Stimulated activated CD4-positive, alpha-beta T cell treated with anti-CD3 and anti-CD28 coated beads, Interleukin-12 subunit alpha, Interleukin-12 subunit beta, amount 100 ng/mL, for 24 hours (primary cell): ENCODE measurements at places on chromosomes 2 and 18.

GRCh38 chr18:49238433-49239042 is 221.9 kb downstream of the DYM start:
- DNase-seq = no peak

GRCh38 chr2:73385504-73386341 is at the start of gene ALMS1:
TSS of gene ALMS1 (plus strand) at chr2:73385836. CDS start at chr2:73385869, 33 bp downstream.
- peak; percentile 74 for DNase-seq

DNA sequence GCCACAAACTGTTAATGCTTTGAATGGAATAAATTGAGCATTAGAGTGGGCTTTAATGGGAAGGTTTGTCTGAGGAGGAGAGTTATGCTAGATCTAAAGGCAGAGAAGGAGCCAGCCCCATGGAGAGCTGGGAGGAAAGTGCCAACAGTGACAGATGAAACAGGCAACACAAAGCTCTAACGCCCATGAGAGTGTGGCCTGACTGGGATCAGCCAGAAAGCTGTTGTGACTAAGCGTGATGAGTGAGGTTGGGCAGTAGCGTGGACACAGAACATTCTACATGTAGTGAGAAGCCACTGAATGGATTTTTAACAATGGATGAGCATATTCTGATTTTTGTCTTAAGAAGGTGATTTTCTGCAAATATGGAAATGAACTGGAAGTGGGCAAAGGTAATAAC is 185.3 kb upstream of the SIX2 start:
- DNase-seq = no peak

- DNase-seq = no peak
Observed at GRCh38 chr18:71114550-71115210, 825.8 kb downstream of the SOCS6 start.

DNA sequence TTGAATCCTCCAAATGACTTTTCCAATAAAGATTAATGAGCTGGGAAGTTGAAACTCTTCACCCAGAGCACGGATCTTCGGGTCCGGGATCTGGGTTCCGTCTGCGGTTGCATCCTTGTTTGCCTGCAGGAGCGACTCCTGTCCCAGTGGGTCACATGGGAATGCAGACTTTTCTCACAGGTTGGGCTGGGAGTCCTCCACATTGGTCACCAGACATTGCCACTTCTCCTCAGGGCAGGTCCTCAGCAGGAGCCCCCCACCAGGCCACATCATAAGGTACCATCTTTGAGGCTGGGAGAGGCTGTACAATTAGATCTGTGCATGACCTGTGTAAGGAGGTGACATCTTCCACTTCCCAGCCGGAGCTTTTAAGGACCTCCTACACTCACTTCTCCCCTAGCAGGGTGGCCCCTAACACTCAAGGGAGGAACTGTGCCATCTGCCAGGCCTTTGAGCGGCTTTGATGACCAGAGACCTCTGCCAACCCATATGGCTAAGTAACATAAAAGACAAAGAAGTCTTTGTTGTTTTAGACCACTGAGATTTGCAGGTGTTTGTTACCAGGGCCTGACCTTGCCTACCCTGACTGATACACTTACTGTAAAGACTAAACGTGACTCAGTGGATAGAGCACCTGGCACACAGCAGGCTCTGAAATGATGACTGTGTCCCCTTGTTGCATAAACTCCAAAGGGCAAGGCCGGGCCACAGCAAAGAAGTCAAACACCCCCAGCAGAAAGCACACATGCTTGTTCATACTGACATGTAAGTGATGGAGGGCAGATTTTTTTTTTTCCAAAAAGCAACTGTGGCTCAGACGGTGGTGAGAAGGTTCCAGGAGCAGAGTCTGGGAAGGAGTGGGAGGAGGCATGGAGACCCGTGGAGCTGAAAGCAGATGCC is 7.9 kb upstream of the TEX51 start:
- DNase-seq = no peak

DNA sequence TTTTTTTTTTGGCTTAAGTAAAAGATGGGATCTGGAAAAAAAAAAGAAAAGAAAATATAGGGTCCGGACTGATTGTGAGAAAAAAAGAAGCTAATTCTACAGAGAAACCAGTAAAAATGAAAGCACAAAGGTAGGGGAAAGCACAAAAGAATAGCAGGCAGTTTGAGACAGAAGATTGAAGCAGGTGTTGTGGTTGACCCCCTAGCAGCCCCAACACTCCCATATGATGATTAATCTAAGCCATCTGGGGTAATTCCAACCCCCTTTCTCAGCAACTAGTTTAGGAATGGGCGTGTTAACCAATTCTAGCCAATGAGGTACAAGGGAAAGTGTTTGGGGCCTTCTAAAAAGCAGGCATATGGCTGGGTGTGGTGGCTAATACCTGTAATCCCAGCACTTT is 77.0 kb downstream of the MBD2 start:
- peak; percentile 13 for DNase-seq

DNA sequence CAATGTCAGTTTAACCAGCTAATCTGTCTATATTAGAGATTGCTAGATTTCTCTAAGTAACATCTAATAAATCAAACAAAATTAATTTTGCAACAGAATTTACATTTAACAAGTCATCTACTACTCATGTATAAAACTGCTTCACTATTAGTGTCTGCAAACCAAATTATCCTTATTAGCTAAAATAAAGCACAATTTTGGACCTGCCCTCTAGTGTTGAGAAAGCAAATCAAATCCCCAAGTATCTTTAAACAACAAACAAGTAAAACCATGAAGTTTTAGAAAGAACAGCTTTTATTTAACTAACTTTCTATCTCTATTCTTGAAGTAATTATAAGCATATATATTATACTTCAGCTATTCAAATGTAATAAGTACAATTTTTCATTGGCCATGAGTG is 113.1 kb upstream of the SP3 start:
- DNase-seq = no peak

DNA sequence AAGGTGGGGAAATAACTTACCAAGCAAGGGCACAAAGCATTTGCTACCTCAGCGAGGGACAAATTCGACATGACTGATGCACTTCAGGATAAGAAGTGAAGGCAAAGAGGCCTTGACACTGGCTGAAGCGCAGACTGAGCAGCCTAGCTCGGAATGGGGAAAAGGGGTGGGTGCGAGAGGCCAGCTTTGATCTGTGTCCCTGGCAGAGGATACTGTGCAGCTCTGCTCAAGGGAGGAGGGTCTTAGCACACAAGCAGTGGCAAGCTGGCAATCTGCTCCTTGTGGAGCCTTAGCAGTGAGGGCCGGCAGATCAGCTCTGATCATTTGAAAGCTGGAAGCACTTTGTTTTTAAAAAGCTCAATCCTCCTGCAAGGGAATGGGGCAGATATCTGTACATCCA is 222.3 kb downstream of the ZBTB7C start:
- no peak for DNase-seq

DNA sequence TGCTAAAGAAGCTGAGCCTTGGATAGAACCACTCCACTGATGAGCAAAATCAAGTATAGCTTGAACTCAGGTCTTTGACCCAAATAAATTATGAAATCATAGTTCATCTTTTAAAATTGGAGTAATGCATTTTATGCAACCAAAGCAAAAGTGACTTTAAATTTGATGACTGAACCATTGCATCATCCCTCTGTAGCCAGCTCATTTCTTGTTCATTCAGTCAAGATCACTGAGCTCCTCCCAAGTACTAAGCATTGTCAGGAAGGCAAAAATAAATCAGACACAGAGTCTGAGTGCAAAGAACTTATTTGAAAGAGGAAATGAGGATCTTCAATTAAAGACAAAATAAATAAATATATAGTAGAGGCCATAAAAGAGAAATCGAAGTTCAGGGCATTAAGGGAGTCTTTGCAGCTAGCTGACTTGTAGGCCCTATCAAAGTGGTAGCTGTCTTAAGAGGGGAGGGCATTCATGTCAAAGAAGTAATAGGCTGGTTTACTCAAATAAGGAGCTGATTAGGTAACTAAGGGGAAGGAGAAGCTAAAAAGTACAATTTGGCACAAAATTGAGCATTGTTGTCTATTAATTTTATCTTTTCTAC is 411.8 kb downstream of the MTX2 start:
- DNase-seq = no peak

DNA sequence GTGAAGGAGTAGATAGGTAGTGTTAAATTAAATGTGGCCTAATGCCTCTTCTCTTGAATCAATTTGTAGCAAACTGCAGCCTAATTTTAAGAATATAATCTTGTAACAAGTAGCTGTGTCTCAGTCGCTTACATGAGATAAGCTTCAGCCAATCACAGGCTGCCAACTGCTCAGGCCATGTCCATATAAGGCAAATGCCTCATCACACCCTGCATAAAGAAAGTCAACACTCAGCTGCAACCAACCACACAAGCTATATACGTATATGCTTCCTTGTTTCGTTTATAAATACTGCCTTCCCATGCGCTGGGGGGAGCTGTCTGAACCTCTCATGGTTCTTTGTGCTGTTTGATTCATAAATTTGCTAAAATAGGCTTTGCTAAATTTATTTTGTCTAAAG is 476.3 kb downstream of the TRIB2 start:
- DNase-seq = no peak

DNA sequence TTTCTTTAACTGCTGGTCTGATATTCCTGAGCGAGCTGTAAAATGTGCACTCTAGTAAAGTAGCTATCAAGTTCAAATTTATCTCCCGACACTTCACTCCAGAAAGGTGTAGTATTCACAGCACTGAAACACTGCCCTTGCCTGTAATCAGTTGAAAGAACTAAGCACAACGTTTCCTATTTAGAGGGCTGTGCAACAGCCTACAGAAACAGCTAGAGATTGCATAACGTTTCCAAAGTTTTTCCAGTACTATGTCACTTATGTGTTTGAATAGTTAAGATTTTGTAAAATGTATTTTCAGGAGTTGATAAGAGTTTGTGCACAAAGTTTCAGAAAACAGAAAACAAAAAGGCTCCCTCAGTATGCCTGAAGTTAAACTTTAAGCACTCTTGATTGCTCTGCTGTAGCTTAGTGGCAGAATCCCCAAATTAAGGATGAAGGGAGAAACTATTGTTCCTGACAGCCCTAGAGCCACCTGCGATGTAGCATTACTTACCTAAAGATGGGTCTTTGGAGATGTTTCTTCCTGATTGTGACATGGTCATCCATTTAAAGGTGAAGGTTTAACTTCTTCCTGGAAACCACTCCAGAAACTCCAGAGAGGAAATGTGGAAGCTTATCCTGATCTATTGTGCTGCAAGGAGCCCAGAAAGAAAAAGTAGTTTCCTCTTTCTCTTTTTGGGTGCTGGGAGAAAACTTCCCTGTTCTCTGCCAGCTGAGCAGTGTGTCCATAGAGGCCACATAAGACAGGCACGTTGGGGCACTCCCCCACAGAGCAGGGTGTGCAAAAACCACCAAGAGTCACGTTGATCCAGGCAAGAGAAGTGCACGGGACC is 536 bp downstream of the PDE1A start:
- no peak for DNase-seq

GRCh38 chr18:76273956-76274355 is 221.1 kb downstream of the ZNF516 start:
- no peak for DNase-seq

DNA sequence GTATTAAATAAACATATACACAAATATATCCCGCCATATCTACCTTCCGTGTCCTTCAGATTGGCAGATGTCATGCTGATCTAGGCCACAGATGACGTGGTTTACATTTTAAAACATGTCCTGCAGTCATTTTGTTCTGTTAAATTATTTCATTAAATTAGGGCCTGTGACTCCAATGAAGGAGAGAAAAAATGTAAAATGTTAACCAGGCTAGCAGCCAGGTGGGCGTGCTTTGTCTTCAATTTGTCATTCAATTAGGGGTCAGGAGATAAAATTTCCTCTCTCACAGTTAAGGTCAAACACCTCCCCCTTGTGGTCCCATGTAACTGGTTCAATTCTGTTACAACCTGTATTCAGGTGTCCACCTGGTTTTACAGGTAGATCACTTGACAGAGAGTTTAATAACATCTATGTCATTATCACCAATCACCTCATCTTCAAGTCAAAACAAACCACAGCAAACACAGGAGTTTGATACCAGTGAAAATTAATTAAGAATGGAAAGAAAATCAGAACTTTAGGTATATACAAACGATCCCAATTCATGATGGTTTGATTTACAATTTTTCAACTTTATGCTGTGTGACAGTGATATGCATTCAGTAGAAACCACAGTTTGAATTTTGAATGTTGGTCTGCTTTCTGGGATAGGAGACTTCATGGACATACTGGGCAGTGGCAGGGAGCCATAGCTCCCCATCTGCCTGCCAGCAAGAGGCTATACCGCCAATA is 339.4 kb downstream of the CMPK2 start:
- DNase-seq = no peak

DNA sequence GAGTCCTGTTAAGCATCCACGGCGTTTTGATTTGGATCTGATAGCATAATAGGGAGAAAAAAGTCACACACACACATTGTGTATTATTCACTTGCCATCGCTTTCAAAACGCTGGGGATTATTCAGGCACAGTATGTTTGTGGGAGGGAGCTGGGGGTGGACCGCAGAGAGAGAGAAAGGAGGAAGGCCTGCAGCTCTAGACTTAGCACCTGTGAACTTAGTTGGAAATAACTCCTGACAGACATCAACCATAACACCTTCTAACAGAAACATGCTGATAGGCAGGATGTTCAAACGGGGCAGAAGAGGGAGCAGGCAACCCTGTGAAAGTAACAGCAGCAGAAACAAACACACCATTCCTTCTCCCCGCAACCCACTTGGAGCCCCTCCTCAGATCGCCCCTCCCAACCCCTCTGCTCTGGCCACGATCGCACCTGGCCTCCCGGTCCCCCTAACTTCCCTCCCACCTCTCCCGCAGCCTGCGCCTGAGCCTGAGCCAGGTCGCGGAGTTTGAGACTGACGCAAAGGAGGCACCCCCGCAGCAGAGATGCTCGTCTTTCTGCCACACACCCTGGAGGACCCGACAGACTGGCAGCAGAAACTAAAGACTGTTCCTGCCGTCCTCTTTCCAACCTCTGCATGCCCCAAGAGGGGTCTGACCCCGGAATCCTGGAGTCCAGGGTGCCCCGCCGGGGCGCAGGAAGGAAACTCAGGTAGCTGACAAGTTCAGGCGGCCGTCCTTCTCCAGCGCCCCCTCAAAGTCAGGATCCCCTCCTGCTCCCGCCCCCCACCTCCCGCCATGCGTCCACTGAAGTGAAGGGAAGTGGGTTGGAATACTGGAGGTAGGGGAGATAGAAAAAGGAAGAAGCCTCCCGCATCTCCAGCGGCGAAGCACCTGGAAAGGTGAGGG is 738 bp downstream of the CHST9 start:
- no peak for DNase-seq

GRCh38 chr2:101900375-101900774 is 91.4 kb upstream of the IL1R2 start:
- DNase-seq = peak; percentile 31

DNA sequence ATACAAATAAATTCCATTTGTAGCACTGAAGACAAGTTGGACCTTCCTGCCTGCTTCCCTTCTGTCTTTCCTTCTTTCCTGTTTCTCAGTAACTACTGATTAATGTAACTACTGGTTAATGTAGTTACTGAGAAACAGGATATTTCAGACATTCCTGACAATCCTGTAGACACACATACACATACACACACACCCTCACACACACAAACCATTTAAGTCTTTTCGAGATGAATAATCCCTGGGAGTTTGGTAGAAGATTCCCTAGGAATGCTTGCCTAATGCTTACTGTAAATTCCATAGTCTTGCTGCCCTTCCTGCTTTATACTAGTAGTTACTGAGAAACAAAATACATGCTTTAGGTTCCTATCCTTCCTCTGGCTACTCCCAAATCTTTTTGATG is 83.9 kb downstream of the PIK3C3 start:
- no peak for DNase-seq
